ENCODE measurements at places on chromosomes 2 and 18. TPM values are rescaled to one million over a fixed set of nuclear protein-coding genes. Genes with fewer than 3 reads are reported as not detected.

SERPINB12 gene
- not detected for total RNA-seq

IL36G gene
- not detected for total RNA-seq

OTOS gene
- total RNA-seq, result not detected

TXNDC2 gene
- not detected for total RNA-seq

NIF3L1 gene
- total RNA-seq, result 98.5 TPM

LOXL3 gene
- total RNA-seq, result 0.39 TPM

LONRF2 gene
- not detected for total RNA-seq

VIT gene
- total RNA-seq, result not detected

CCDC102B gene
- 3.7 TPM for total RNA-seq

SERPINB10 gene
- total RNA-seq, result not detected

LRRC30 gene
- not detected for total RNA-seq

KCNIP3 gene
- not detected for total RNA-seq

C2orf15 gene
- 12.2 TPM for total RNA-seq

- H3K36me3 ChIP-seq, result no peaks in the 10 kb centered on the region
- H3K4me3 ChIP-seq, result no peak overlapping the region
- H3K4me1 ChIP-seq, result no peaks in the 10 kb centered on the region
- no peak for DNase-seq
- H3K27me3 ChIP-seq, result no peaks in the 10 kb centered on the region
- H3K27ac ChIP-seq, result no peak overlapping the region
These were observed 49.9 kb upstream of the TMEM18 start for GRCh38 chr2:727071-727470.

DNA sequence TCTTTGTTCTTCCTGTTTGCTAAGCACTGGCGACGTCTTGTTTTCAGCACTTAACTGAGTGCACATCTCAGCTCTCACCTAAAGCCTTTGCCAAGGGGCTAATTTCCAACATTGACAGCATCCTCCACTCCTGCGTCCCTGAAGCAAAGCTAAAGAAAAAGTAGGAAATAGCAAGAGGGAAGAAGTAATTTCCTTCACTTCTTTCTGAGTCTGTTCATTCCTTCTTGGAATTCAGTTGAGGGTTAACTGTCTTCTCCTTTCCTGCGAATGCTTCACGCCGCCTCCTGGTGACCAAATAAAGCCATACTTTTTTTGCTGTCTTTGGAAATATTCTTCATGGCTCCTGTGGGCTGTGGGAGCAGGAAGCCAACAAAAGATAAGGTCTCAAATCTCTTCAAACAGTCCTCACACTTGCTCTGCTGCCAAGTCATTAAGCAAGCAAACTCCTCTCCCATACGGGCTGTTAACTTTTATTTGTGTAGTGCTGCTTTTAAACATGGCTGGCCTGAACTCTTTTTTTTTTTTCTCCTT lies 100.9 kb downstream of the DPP10 start:
- no peak overlapping the region for H3K27ac ChIP-seq
- H3K4me1 ChIP-seq, result peaks cover 28% of the 10 kb centered on the region
- no peaks in the 10 kb centered on the region for H3K27me3 ChIP-seq
- peak; percentile 68 for DNase-seq

GRCh38 chr2:71936076-71937030 lies 211.3 kb downstream of the CYP26B1 start:
- DNase-seq, result no peak
- H3K4me1 ChIP-seq, result no peaks in the 10 kb centered on the region
- H3K4me3 ChIP-seq, result no peak overlapping the region
- H3K36me3 ChIP-seq, result no peaks in the 10 kb centered on the region

DNA sequence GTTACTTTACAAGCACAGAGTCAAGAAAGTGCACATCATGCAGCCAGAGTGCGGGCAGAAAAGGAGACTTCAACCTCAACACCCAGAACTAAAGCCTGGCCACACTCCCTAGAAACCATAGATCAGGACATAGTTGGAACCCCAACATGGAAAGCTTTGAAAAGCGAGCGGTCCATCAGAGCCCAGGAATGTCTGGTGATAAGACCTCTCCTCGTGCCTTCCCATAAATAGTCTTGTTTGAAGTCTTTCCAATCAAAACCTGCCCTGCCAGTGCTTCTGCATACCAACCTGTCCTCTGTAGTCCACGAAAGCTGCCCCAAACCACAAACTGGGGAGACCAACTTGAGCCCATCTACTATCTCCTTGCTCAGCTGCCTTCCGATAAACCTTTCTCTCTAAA lies 55.5 kb downstream of the NEURL3 start:
- DNase-seq, result no peak
- no peak overlapping the region for H3K4me3 ChIP-seq
- H3K4me1 ChIP-seq, result no peaks in the 10 kb centered on the region

- no peak overlapping the region for H3K4me3 ChIP-seq
- no peaks in the 10 kb centered on the region for H3K36me3 ChIP-seq
- peaks cover 25% of the 10 kb centered on the region for H3K4me1 ChIP-seq
- 0 out of 3 replicates have a peak, but pooled peaks cover 3% of the 10 kb centered on the region for H3K27me3 ChIP-seq
- peak; percentile 47 for DNase-seq
These were observed 35.3 kb upstream of the PPP1CB start for GRCh38 chr2:28716265-28716865.

DNA sequence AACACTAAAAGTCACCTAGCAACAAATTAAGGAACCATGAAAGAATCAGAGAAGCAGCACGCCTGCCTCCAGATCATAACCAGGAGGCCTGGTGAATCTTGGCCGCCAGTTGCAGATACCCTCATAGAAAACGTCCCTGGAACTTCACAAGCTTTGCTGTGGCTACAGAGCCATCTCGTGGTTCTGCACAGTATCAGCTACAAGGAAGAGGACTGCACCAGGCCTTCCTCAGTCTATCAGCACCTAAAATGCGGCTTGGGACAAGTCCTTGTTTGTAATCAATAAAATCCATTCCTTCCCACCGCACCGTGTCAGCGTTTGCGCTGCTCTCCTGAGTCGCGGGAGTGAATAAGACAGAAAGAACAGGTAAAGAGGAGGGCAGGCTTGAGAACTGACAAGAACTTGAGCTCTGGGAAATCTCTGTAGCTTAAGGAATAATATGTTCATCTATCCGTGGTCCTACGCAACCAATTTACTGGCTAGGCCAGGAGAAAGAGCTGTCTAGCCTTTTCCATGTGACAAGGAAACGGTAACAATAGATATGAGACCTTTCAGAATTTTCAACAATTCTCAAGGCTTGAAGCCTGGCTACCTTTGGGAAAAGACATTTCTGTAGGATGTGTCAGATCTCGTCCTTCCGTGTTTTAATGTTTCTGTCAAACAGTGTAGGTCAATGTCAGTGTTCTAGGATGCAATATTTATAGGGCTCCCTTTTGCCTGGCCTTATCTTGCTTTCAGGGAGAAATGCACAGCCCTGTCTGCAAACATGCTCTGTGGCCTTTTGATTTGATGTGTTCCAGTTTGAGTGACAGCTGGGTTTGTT lies 128.5 kb upstream of the RAB12 start:
- DNase-seq, result peak; percentile 38
- H3K4me1 ChIP-seq, result no peaks in the 10 kb centered on the region
- no peak overlapping the region for H3K4me3 ChIP-seq
- H3K27ac ChIP-seq, result no peak overlapping the region
- H3K27me3 ChIP-seq, result no peaks in the 10 kb centered on the region
- H3K36me3 ChIP-seq, result no peaks in the 10 kb centered on the region

DNA sequence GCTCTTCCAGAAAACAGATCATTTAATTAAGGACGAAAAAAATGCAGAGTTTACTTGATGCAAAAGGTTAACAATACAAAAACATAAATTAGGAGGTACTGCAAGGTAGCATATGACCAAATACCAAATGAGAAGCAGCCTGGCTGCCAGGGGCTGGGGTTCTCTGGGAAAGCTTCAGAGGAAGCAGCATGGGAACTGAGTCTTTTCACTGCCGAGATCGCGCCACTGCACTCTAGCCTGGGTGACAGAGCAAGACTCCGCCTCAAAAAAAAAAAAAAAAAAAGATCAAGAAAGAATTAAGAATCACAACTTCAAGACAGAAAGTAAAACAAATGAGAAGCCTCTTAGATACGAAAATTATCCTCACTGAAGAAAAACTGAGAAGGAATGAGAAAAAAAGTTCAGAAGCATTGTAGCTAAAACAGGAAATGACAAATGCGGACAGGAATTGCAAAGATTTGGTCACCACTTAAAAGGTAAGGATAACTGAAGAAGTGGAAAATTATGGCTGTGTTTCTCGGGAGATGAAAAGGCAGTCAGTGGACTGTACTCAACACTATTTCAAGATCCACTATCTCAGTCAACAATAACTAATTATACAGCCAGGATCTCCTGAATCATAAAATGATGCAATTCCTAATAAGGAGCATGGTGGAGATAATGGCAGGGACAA lies 4.3 kb downstream of the SEPTIN10 start:
- peaks cover 56% of the 10 kb centered on the region for H3K4me1 ChIP-seq
- H3K27ac ChIP-seq, result peak overlapping the region; percentile 3
- no peaks in the 10 kb centered on the region for H3K27me3 ChIP-seq
- no peak overlapping the region for H3K4me3 ChIP-seq

GRCh38 chr18:26470011-26470637 lies 78.2 kb downstream of the KCTD1 start:
- no peak for DNase-seq
- no peaks in the 10 kb centered on the region for H3K36me3 ChIP-seq
- no peaks in the 10 kb centered on the region for H3K4me1 ChIP-seq
- no peak overlapping the region for H3K4me3 ChIP-seq

DNA sequence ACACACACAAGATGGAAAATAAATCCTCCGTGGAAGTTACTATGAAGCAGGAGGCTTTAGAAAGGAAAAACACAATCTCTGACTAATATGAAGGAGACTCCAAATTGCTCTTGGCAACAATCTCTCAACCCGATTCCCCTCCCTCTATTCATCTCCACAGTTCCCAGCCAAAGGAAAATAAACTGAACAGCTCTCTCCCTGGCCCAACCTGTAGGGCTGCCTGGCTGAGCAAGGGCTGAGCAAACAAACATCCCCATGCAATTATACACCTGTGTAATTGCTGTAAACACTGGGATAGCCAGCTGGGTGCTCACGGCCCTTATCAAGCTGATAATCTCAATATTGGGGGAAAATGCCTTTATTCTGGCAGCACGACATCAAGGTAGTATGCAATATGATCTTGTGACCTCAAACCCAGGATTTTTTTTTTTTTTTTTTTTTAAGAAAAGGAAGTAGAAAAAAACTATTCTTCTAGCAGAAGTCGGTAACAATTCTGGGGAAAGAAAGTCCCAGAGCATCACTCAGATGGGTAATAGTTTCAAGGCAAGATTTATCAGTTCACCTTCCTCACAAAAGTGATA lies 203.3 kb upstream of the SMAD2 start:
- no peaks in the 10 kb centered on the region for H3K36me3 ChIP-seq
- H3K4me1 ChIP-seq, result no peaks in the 10 kb centered on the region
- H3K4me3 ChIP-seq, result no peak overlapping the region

GRCh38 chr2:149006883-149007543 lies 31.5 kb upstream of the LYPD6B start:
- H3K4me3 ChIP-seq, result no peak overlapping the region
- DNase-seq, result no peak
- H3K4me1 ChIP-seq, result no peaks in the 10 kb centered on the region
- no peak overlapping the region for H3K27ac ChIP-seq
- H3K36me3 ChIP-seq, result no peaks in the 10 kb centered on the region
- peaks cover 48% of the 10 kb centered on the region for H3K27me3 ChIP-seq

- H3K4me3 ChIP-seq, result no peak overlapping the region
- no peaks in the 10 kb centered on the region for H3K36me3 ChIP-seq
- DNase-seq, result no peak
These were observed 85.5 kb upstream of the STON1 start for GRCh38 chr2:48444404-48444803.

DNA sequence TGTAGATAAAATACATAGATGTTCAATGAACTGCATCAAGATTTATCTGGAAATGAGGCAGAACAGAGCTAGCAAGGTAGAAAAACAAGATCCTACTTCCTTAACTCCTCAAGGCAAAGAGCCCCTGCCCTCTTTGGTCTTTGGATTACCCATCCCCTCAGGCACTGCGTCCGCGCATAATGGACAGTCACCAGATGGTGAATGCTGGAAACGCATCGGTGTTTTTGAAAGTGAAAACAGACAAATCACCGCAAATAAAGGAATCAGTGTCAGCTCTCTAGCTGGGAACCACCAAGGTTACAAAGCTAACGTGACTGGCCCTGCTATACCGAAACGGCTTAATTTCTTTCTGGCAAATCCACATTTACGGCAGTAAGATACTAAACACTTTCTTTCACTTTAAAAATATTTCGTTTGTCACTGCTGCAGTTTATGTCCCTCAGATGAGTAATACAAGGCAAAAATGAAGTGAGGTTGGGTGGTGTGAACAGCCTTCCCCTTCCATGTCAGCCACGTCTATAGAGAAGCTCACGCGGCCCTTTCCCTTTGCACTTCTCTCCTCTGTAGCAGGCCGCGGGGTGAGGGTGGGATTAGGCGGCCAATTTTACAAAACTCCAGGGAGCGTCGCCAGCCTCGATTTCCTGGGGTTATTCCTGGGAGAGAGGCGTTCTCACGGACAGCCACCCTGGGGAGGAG lies 627 bp upstream of the GALR1 start:
- peaks cover 10% of the 10 kb centered on the region for H3K27me3 ChIP-seq
- H3K4me1 ChIP-seq, result no peaks in the 10 kb centered on the region
- no peak overlapping the region for H3K27ac ChIP-seq

GRCh38 chr2:19937004-19937403 lies 35.2 kb upstream of the TTC32 start:
- DNase-seq, result no peak
- peaks cover 5% of the 10 kb centered on the region for H3K36me3 ChIP-seq
- peaks cover 26% of the 10 kb centered on the region for H3K4me1 ChIP-seq

GRCh38 chr2:77469106-77469505 lies 53.1 kb downstream of the LRRTM4 start:
- no peak overlapping the region for H3K4me3 ChIP-seq
- no peaks in the 10 kb centered on the region for H3K27me3 ChIP-seq
- no peak for DNase-seq

GRCh38 chr2:237540823-237541222 lies 25.6 kb upstream of the PRLH start:
- no peaks in the 10 kb centered on the region for H3K36me3 ChIP-seq
- peaks cover 16% of the 10 kb centered on the region for H3K4me1 ChIP-seq
- no peak for DNase-seq

DNA sequence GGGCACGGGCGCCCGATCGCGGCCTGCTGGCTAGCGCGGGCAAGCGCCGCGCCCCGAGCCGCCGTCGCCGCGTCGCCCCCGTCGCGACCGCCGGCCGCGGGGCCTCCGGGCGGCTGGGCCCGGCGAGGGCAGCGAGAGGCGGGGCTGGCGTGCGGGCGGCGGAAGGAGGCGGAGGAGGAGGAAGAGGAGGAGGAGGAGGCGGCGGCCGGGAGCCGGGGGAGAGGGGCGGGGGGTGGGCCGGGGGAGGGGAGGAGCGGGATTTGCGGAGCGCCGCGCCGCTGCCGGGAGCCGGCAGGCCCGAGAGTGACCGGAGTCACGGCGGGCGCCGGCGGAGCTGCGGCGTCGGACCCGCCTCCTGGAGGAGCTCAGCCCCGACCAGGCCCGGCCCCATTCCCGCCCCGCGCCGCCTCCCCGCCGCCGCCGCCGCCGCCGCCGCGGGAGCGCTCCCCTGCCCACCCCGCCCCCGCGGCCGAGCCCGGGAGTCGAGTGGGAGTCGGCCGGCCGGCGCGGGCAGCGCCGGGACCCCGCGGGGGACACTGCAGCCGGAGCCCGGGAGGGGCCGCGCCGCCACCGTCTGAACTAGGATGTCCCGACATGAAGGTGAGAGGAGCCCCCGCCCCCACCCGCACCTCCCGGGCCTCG lies at the start of gene KCMF1:
Gene KCMF1, plus strand, starts transcription at position 294 of the 642 bp plus-strand sequence. Its CDS starts 291 bp downstream, at position 585.
- peak within 1 kb of the TSS; percentile 97 for H3K4me3 ChIP-seq
- no peaks in the 10 kb centered on the region for H3K27me3 ChIP-seq
- H3K36me3 ChIP-seq, result no peaks in the 10 kb centered on the region
- no peak for DNase-seq
